NAMALWA (cell line): ENCODE measurements at places on chromosomes 6 and 20.
A peak's percentile ranks its signal among the peaks of the same experiment; 100 is the strongest.

DNA sequence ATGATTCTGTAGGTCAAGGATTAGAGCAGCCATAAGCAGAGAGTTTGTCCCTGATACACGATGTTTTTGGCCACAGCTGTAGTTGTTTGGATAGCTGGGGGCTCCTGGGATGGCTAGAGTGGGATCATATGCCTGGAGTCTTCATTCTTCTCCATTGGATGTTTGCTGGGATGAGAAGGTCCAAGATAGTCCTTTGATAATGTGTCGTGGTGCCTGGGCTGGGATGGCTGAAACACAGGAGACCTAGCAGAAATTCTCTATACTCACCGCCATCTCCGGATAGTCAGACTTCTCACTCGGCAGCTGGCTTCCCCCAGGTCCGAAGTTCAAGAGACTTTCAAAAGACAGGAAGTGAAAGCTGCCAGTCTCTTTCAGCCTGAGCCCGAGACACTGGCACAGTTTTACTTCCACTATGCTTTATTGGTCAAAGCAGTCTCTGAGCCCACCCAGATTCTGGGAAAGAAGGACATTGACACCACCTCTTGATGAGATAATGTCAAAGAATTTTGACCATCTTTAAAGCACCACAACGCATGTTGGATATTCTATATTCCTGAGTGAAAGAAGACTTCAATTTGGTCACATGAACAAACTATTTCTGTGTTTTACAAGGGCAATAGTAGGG lies 16.0 kb downstream of the MARCKS start:
- peak; percentile 74 for DNase-seq

DNA sequence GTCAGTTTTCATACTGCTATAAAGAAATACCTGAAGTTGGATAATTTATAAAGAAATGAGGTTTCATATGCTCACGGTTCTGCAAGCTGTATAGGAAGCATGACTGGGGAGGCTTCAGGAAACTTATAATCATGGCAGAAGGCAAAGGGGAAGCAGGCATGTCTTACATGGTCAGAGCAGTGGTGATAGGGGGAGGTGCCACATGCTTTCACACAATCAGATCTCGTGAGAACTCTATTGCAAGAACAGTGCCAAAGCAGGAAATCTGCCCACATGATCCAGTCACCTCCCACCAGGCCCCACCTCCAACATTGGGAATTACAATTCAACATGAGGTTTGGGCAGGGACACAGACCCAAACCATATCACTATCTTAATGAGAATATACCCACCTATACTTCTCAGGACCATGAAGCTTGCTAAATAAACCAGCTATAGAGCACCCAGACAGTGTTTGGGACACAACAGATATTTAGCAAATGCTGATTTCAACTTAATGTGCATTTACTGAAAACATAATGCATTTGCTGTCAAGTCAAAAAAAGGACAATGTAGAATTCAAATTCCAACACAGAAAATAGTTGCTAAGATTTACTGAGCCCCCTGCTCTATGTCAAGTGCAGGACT lies 63.8 kb downstream of the TNFRSF21 start:
- peak; percentile 63 for DNase-seq

- no peak for DNase-seq
These were observed 27.7 kb upstream of the SLC22A1 start for GRCh38 chr6:160093946-160094345.

DNA sequence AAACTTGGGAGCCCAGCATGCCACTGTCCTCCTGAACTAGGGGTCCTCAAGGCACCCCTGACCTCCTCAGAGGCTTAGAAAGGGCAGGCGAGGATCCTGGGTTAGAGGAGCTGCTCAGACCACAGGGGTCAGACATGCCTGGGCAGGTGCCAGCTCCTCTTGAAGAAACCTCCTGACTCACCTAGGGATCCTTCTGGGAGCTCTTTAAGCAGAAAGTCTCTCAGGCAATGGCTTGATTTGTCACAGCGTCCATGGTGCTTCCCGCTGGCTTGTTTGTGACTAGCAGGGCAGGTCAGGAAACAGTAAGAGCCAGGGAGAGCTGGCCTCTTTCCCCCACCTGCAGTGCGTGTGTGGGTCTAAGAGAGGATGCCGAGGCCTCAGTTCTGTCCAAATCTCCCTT lies 174.5 kb upstream of the SNX9 start:
- DNase-seq: no peak

GRCh38 chr6:35047265-35048011 lies 93.7 kb downstream of the TCP11 start:
- DNase-seq: no peak

DNA sequence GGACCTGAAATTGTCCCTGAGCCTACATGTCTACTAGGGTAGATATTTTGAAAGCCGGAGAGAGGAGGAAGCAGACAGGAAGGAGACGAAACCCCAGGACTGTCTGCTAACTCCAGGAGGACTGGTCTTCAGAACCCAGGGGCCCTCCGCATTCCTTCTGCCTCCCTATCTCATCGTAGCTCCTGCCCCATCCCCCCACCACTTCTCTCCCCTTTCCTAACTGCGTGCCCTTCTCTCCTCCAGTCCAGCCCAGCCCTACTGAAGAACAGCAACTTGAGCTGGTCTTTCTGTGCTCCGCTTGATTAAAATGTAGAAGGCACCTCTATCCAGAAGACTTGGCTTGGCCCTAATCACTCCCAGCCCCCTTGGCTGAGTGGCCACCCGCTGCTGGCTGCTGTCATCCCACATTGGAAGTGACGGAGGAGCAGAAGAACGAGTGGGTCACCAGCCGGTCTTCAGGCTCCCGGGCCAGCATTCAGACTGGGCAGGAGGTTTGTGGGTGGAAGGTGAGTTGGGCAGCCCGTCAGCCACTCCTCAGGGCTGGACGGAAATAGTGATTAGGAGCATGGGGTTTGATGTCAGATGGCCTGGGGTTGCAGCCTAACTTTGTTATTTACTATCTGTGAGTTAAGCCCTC lies 28.8 kb upstream of the ANGPT4 start:
- no peak for DNase-seq

GRCh38 chr6:89818977-89819335 lies 638 bp downstream of the MDN1 start:
- peak; percentile 73 for DNase-seq

DNA sequence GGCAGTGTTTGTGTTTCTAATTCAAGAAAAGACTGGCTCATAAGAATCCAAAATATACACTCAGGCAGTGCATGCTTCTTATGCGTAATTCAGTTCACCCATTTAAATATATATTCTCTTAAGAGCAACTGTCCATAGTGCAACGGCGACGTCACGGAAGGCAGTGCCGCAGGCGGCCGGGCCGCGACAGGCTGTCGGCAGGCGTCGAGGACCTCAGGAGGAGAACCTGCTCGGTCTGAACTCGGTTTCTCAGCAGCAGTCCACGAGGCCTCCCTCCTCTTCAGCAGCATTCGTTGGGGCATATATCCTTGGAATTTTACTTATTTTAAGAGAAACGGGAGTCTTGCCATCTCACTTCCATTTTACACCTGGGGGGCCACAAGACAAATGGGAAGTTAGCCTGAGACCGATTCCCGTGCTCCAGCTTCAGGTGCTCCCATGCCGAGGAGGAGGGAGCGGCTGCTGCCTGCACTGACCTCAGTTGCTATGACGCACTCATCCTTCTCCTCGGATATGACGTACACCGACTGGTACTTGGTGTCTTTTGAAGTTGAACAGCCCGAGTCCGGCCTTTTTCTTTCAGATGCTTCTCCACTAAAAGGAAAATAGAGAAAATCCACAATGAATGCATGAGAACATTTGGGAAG lies 8.2 kb downstream of the DLL1 start:
- no peak for DNase-seq

- DNase-seq: no peak
These were observed 7.0 kb upstream of the C20orf144 start for GRCh38 chr20:33655164-33655563.

GRCh38 chr6:21748343-21749056 lies 154.9 kb downstream of the SOX4 start:
- DNase-seq: no peak

DNA sequence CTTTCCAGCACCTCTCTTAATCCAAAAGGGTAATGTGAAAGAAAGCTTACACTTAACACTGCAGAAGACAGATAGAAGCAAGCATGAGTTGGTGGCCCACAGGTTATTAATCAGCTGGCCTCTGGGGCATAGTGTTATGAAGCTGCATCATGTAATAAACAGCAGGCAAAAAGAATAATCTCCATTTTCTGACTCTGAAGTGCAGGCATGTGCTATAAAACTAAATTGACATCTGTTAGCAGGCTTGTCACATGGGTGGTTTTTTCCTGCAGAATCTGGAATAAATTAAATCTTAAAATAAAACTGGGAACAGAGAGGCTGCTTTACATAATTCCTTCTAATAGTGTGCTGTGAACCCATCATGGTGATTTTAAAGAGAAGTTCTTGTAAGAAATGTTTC lies 73.3 kb downstream of the METTL24 start:
- no peak for DNase-seq

- DNase-seq: no peak
These were observed 30.7 kb downstream of the ASIP start for GRCh38 chr20:34271956-34272355.

GRCh38 chr20:39885975-39886649 lies 802.9 kb downstream of the MAFB start:
- DNase-seq: peak; percentile 61

DNA sequence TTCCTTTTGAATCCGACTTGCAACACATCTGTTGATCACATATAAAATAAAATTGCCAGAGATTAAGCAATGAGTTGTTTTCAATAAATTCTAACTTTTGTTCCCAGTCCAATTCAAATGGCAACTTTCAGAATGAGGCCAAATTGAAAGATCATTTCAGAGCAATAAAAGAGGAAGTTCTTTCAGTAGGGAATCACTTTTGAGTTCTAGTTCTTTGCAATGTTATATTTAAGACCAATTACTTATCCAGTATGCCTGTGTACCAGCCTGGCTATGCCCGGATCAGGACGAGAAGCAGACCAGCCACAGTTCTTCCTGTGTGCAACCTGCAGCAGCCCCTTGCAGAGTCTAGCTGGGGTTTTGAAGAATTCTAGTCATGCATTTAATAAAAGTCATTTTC lies 232.5 kb downstream of the BTBD9 start:
- DNase-seq: no peak

GRCh38 chr6:138659998-138660397 lies 113.6 kb upstream of the CCDC28A start:
- DNase-seq: no peak

DNA sequence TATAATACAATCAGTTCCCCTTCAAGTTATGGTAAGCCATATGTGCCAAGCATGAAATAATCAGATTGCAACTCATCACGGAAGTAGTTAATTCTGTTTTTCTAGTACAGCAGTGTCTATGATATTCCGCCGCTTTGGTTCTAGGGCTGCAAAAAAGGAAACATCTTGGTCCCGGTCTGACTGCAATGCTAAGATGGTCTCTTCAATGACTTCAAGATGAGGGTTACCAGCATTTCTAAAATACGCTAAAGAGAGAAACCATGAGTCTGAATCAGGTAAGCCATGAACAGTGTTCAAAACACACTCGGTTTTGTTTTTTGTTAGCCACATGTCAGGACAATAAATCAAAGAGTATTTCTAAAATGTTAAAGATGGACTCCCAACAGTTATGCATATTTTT lies 3.2 kb upstream of the ANKRD60 start:
- no peak for DNase-seq

- DNase-seq: no peak
These were observed 674.2 kb upstream of the MANEA start for GRCh38 chr6:94902974-94903628.

- DNase-seq: no peak
These were observed 32.7 kb downstream of the ACSS1 start for GRCh38 chr20:25025091-25025861.

DNA sequence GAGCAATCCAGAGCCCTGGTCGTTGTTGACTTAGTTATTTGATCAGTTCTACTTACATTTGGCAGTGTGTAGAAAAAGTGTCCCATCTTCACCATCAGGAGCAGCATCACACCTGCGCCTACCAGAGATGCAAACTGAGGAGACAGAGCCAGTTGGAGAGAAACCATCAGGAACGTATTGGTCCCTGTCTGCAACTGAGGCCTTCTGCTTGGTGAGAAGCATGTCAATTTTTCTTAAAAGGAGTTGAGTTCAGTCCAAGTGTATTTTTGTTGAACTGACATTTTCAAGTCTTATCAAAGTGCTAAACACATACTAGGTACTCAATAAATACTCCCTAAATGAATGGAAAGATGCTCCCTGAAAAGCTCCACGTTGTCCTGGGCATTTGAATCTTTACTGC lies 47.9 kb upstream of the SRPK1 start:
- DNase-seq: no peak

- DNase-seq: no peak
These were observed 13.8 kb downstream of the PHACTR3 start for GRCh38 chr20:59618131-59618530.

DNA sequence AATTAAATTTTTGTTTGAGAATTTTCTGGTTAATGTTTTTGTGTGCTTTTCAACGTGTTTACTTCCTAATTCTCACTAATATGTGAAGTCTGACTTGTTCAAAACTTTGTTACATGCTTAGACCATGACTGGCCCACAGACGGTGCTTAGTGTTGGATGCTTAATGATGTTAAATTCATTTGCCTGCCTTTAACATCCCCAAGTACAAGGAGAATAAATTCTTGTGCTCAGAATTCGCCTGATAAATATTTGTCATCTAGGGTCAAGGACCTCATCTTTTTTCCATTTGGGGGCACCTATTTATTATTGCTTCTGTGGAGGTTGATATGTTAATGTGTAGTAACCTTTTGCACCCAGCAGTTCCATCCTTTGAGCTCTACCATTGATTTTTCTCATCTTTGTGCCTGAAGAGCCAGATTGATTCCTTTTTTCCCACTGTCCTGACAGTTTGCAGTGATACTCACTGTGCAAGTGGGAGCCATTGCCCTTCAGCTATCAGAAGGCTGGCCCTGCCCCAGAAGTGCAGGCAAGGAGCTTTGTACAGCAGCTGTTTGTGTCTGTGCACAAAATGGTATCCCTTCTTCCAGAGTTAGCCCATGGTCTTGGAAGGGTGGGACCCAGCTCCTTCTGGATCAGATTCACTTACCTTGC lies 170.8 kb downstream of the PDE7B start:
- DNase-seq: no peak
